ENCODE measurements at places on chromosomes 2 and 18. TPM values are rescaled to one million over a fixed set of nuclear protein-coding genes. Genes with fewer than 3 reads are reported as not detected.

The GLB1L gene
- total RNA-seq = 9.0 TPM

The TUBA4B gene
- total RNA-seq = not detected

The GPAT2 gene
- total RNA-seq = 17.2 TPM

The SMYD5 gene
- total RNA-seq = 15.2 TPM

The AMER3 gene
- total RNA-seq = not detected

The ACMSD gene
- not detected for total RNA-seq

The ANKRD30BL gene
- not detected for total RNA-seq

The C2orf81 gene
- total RNA-seq = 1.2 TPM

The APLF gene
- 12.3 TPM for total RNA-seq

The FAM117B gene
- total RNA-seq = 4.2 TPM

The SMIM21 gene
- total RNA-seq = not detected

The TLX2 gene
- total RNA-seq = not detected

The KCNIP3 gene
- total RNA-seq = 5.5 TPM

The EFR3B gene
- 2.2 TPM for total RNA-seq

The FBXO36 gene
- 1.6 TPM for total RNA-seq

The PDE11A gene
- total RNA-seq = not detected

The SNTG2 gene
- total RNA-seq = 4.5 TPM

The ASXL2 gene
- 15.4 TPM for total RNA-seq

The REG3A gene
- not detected for total RNA-seq

The DAW1 gene
- not detected for total RNA-seq

The LRATD1 gene
- 0.63 TPM for total RNA-seq

The TBR1 gene
- total RNA-seq = not detected

The LIMS4 gene
- 20.2 TPM for total RNA-seq

The REG1B gene
- total RNA-seq = not detected

The POTEI gene
- 0.46 TPM for total RNA-seq

The CCDC141 gene
- total RNA-seq = 18.9 TPM

The BARD1 gene
- 4.0 TPM for total RNA-seq

The ELOA2 gene
- not detected for total RNA-seq

The AQP4 gene
- not detected for total RNA-seq

The ASB18 gene
- not detected for total RNA-seq

The SERPINB7 gene
- total RNA-seq = 0.36 TPM

The MEIS1 gene
- 67.3 TPM for total RNA-seq

The ITPRIPL1 gene
- total RNA-seq = 4.8 TPM

The NYAP2 gene
- total RNA-seq = not detected

The CGREF1 gene
- total RNA-seq = 6.4 TPM

The DCC gene
- total RNA-seq = not detected

The SPATA3 gene
- not detected for total RNA-seq

The SERPINB3 gene
- not detected for total RNA-seq

The TMEM18 gene
- 27.3 TPM for total RNA-seq

The STK36 gene
- total RNA-seq = 21.6 TPM

The HOXD9 gene
- 0.95 TPM for total RNA-seq

The KLHL30 gene
- 0.36 TPM for total RNA-seq

The ONECUT2 gene
- total RNA-seq = under 0.01 TPM

The ALPG gene
- total RNA-seq = not detected

The DPYSL5 gene
- total RNA-seq = not detected

The EML6 gene
- 0.63 TPM for total RNA-seq

The MCM6 gene
- 13.1 TPM for total RNA-seq

Measured in omental fat pad (tissue), 4 donors.